ENCODE measurements at places on chromosomes 2 and 18.

GRCh38 chr2:47422016-47422415 is 19.1 kb downstream of the MSH2 start:
- DNase-seq = no peak

- no peak for DNase-seq
These were observed 17.1 kb upstream of the INO80C start for GRCh38 chr18:35514752-35515459.

- DNase-seq = no peak
These were observed 915.4 kb downstream of the DCDC2C start for GRCh38 chr2:4618630-4619228.

DNA sequence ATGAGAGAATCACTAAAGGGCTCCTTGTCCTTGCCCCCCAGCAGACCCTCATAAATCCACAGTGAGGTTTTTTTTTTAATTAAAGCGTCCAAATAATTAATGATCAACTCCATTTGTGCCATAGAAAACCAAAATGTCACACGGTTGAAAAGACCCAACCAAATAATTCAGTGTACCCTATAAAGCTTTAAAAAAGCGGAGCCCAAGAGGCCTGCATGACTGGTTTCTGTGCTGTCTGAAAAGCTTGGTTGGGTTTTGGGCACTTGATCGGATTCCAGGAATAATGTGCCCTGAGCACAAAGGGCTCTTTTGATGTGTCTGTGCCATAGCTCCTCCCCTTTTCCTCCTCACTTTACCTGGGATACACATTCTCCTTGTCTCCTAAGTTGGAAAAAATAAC is 523.2 kb downstream of the TNS1 start:
- no peak for DNase-seq

DNA sequence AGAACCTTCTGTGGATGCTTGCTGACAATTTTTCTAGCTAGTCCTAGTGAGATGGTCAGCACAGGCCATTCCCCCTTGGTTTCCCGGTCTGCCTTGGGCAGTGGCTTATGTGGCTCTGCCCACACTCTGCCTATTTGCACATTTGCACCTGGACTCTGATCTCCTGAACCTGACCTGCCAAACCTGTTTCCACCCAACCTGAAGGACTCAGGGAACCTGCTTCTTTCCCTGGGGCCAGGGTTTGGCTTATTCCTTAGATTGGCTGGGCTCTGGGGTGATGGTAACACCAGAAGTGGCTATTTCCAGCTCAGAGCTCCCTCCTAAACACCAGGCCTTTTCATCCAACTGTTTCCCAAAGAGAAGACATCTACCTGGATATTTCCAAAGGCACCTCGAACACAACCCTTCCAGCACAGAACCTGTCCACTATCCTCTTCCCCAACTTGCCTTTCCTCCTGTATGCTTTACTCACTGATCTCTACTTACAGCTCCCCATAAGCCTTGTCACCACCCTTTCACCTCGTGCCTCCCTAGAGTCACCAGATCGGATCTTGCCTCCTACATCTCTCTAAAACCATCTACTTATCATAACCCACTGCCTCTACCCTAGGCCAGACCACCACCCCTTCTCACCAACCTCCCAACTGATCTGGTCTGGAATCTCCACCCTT is 5.8 kb upstream of the MTA3 start:
- no peak for DNase-seq

DNA sequence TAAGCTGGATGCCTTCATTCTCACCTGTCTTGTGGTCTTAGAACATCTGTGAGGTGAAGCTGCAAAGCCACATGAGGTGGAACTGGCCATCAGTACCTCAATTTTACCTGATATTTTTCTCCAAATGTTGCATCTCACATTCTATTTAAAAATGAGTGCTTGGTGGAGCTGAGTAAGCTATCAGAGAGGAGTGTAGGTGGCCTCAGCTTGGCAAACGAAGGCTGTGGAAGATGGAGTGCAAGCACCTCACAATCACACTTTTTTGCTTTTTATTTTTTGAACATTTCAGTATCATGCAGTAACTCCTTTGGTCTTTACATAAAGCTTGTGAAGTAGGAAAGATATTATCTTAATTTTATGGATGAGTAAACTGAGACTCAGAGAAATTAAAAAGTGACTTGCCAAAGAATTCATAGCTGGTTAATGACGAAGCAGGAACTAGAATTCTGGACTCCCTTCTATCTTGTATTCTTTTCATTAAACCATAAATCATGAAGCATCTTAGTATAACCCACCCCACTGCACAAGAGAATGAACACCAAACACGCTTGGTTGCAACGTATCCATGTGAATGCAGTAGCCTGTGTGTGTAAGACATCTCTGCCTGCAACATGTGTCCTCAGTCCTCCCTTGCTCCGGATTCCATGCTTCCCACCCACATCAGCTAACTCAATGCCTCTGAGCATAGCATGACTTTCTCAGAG is 27.2 kb downstream of the C2orf49 start:
- no peak for DNase-seq

Data from GM13977 (cell line).